ENCODE measurements at places on chromosomes 5 and 9.

DNA sequence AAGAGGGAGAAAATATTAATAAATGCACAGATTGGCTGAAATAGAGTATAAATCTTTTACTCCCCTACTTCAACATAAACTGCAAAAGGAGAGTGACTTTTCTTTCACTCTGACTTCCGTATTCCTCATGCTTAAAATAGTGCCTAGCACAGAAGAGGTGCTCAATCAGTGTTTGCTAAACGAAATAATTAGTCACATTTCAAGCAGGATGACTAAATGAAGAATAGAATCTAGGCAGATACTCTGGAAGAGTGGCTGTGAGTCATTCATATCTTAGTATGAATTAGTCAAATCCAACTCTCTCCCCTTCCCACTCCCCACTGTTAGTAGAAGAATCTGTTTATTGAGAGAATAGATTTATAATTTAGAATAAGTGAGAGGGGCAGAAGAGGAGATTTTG is 4.8 kb downstream of the CD274 start:
- DNase-seq: no peak

DNA sequence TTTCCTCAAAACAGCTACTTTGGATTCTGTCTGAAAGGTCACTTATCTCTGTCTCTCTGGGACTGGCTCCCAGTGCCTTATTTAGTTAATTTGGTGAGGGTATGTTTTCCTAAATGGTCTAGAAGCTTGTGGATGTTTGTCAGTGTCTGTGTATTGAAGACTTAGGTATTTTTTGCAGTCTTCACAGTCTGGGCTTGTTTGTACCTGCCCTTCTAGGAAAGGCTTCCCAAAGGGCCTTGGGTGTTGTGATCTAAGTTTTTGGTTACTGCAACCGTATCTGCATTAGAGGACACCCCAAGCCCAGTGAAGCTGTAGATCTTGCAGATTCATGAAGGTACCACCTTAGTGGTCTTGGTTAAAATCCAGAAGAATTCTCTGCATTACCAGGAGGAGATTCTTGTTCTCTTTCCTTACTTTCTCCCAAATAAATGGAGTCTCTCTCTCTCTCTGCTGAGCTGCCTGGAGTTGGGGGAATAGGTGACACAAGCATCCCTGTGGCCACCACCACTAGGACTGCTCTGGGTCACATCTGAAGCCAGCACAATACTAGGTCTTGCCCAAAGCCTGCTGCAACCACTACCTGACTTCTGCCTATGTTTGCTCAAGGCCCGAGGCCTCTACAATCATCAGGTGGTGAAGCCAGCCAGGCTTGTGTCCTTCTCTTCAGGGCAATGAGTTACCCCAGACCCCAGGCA is 17.8 kb upstream of the CCNB1 start:
- no peak for DNase-seq

DNA sequence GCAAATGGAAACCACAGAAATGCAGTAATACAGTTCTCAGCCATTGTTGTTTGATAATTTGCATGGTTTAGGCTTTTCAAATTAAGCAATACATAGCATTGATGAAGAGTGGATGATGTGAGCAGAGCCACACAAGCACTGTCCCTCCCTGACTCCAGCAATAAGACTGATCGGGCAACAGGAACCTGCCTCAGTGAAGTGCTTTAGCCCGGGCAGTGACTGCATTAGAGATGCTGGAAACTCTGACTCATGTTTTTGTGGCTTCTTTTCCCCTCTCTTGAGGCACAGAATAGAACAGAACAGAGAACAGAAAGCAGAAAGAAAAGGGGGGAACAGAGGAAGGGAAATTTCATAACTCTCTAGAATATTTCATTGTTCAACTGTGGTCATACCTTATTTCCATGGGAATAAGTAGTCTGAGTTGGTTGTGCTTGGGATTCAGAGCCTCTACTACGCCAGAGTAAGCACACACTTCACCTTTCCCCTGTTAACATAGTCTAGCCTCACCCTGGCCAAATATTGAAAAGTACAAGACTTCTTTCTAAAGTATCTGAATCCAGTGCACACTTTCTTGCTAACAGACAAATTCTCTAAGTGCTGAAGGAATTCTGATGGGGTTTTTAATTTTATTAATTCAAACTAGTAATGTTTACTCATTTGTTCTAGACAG is 164.8 kb upstream of the VCAN start:
- DNase-seq: no peak

DNA sequence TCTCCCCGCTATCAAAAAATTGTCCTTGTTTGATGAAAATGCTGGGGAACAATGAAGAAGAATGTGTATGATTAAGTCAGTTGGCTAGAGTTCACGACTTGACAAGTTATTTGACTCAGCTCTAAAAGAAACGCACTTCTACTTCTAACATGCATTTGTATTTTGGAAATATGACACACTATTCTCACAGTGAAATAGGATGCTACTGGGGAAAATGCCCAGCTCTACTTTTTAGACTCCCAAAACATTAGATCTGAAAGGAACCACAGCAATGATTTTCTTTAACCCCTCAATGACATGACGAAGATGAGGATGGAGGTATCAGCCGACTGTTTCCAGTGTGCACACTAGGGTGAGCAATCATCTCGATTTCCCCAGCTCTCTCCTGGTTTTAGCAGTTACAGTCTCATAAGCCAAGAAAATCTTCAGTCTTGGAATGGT is 83.6 kb upstream of the PCSK1 start:
- DNase-seq: no peak

- DNase-seq: no peak
Measured at GRCh38 chr9:125896404-125896803, 149.2 kb downstream of the PBX3 start.

- no peak for DNase-seq
Measured at GRCh38 chr5:106860398-106861044, 810.2 kb downstream of the EFNA5 start.

- no peak for DNase-seq
Measured at GRCh38 chr5:73290242-73290641, 117.2 kb downstream of the TMEM174 start.

DNA sequence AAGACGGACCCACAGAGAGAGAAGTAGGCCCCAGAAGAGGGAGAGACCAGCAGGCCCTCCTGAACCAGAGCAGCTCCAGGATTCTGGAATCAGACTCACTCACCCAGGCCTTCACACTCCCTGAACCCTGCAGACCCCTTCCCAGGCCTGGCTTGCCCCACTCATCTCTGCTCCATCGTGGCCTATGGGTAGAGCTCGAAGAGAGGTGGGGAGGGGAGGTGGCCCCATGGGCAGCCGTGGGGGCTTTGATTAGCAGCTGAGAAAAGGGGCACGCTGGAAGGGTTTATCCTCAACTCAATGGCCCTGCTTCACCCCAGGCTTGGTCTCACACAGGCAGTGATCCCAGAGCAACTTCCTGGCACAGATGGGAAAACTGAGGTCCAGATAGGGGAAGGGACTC is 613 bp downstream of the MYMK start:
- no peak for DNase-seq

- DNase-seq: no peak
Measured at GRCh38 chr5:160378330-160378729, 7.9 kb upstream of the C1QTNF2 start.

- DNase-seq: peak; percentile 80
Measured at GRCh38 chr5:132497488-132497997, 7.0 kb upstream of the IRF1 start.

- no peak for DNase-seq
Measured at GRCh38 chr9:128706671-128707381, 4.5 kb downstream of the PKN3 start.

- DNase-seq: no peak
Measured at GRCh38 chr5:72558383-72558782, 51.2 kb upstream of the ZNF366 start.

DNA sequence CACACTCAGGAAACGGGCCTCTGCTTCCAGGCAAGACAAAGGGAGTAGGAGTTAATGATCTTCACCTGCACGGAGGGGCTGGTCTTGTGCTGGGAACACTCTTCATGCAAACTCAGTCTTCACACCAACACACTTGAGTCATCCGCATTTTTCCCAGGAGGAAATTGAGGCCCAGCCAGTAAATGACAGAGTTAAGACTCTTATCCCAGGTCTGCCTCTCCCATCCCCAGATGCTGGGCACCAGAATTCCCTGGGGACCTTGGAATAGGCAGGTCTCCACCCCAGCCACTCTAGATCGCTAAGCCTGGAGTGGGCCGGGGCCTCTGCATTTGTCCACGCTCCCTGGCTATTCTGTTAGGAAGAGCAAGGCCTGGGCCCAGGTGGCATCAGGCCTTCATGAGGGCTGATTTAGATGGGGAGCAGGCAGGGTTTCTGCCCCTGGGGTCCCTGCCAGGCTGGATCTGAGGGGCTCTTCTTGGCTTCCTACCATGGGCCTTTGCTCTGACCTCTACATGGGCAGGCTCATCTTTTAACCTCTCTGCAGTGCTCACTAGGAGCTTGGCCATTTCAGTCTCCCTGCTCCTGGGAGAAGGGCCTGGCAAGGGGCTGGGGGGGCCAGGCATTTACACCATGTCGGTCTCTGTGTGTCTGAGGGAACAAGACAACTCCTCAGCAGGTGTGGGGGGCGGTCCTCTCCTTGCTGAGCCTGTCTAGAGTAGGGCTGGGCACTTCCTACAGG is 77.3 kb downstream of the AMBP start:
- no peak for DNase-seq

- no peak for DNase-seq
Measured at GRCh38 chr5:138792195-138792790, 39.1 kb downstream of the CTNNA1 start.

DNA sequence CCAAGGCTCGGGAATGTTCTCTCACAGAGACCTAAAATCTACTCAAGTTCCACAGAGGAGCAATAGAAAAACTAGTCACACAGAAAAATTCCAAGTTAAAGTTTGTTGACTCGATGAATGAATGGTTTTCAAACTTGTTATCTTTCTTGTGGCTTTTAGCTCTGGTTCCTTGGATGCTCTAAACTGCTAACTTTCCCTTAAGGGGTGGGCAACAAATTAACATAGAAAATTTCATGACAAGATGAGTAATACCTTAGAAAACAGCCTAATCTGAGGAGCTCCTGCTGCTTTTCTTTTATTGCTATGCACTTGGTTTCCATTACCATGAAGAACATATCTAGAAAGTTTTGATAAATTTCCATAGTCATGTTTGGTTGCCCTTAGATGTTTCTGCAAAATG is 100.2 kb upstream of the CCDC112 start:
- no peak for DNase-seq

DNA sequence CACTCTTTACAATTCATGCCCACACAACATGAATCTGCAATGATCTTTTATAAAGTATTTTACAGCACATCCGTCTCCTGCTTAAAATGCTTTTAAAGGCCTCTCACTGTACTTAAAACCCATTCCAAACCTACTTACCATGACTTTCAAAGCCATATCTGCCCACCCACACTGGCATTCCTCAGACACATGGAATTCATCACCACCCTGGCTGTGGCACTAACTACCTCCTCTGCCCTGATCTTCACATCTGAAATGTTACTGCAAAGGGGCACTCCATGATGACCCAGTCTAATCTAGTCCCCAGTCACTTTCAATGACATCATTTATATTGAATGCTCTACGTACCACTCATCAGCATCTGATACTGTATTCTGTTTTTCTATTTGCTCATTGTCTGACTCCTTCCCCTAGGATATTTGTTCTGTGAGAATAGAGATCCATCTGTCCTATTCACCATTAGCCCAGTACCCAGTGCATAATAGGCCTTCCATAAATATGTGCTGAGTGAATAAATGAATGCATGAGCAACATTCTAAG is 193.2 kb upstream of the KIF2A start:
- DNase-seq: no peak

GRCh38 chr9:95993337-95993736 is 117.8 kb downstream of the ERCC6L2 start:
- no peak for DNase-seq

DNA sequence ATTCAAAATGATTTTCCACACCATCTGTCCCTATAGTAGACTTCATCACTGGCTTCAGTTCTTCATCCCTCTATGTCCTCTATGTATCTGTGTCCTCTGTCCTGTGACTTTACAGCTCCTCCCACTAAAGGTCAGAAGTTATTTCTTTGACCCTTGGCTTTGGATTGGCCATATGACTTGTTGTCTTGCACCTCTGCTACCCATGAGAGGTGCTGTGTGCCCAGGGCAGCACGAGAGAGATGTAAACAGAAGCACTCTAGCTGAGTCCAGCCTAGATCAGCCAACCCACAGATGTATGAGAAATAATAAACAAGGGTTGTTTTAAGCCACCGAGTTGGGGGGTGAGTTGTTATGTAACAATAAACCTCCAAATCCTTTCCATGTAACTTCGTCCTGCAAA is 63.4 kb upstream of the ENTREP1 start:
- no peak for DNase-seq

DNA sequence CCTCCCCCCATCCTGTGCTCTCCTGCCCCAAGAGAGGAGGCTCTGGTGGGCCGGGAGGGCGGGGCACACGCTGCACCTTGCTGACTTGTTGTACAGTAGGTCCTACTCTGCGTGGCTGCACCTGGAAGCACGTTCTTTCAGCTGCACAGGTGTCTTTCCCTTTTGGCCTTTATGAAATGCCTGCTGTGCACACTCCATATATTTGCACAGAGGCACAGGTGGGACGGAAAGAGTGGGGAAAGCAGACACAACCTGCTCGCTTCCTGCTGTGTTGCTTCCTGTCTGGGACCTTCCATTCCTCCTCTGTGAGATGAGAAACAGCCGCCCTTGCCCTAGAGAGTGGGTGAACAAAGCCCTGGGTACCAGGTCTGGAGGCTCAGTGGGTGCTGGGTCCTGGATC is 4.8 kb downstream of the USP20 start:
- DNase-seq: no peak

- DNase-seq: no peak
Measured at GRCh38 chr5:151040211-151040747, 19.9 kb downstream of the GPX3 start.

- no peak for DNase-seq
Measured at GRCh38 chr5:72234265-72234700, 85.8 kb downstream of the MRPS27 start.

- no peak for DNase-seq
Measured at GRCh38 chr9:106583751-106584150, 279.2 kb upstream of the ZNF462 start.

DNA sequence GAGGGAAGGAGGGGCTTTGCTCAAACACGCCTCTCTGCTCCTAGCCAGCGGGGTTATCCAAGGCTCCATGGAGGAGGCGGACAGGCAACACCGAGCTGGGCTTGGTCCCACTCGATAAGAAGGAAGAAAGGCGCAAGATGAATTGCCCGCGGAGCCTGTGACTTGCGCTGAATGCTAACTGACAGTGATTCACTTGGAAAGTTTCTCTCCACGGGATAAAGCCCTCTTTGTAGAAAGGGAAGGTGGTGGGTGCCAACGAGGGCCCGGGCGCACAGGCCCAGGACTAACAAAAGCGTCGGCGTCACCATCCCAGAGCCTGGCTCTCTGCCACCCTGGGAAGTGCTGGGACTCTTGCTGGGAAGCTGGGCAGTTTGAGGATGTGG is 76.0 kb downstream of the VAV2 start:
- DNase-seq: no peak

- DNase-seq: no peak
Measured at GRCh38 chr5:130529511-130530485, 625.5 kb downstream of the CHSY3 start.

Data from uterus (tissue), 4 donors.